Renal cortical epithelial cell (primary cell): ENCODE measurements at places on chromosomes 7 and 10.

DNA sequence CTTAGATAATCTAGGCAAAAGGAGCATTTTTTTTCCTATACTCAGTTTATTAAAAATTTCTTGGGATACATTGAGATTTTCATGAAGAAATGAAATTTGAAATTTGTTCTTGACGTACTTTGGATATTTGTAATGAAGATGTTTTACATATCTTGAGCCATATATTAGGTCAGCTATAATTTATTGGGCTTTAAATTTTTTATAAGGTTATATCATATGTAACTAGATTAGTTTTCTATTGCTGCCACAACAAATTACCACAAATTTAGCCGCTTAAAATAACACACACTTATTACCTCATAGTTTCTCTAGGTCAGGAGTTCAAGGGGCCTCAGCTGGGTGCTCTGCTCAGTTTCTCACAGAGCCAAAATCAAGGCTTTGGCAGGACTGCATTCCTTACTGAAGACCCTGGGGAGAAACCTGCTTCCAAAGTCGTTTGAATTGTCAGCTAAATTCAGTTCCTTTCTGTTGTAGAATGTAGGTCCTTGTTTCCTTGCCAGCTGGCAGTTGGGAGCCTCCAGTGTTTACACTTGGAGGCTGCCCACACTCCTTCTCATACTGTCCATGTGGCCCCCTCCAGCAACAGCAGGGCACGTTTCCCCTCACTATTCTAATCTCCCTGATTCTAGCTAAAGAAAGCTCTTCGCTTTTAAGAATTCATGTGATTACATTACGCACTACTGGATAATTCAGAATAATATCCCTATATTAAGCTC, 42.6 kb upstream of the DNAH11 start:
- DNase-seq: no peak

- no peak for DNase-seq
Observed at GRCh38 chr10:133067149-133068105, 20.3 kb upstream of the ADGRA1 start.

GRCh38 chr10:132320654-132321469, 11.1 kb upstream of the LRRC27 start:
- no peak for DNase-seq

- DNase-seq: no peak
Observed at GRCh38 chr10:43576062-43576461, 1.6 kb upstream of the ZNF239 start.

DNA sequence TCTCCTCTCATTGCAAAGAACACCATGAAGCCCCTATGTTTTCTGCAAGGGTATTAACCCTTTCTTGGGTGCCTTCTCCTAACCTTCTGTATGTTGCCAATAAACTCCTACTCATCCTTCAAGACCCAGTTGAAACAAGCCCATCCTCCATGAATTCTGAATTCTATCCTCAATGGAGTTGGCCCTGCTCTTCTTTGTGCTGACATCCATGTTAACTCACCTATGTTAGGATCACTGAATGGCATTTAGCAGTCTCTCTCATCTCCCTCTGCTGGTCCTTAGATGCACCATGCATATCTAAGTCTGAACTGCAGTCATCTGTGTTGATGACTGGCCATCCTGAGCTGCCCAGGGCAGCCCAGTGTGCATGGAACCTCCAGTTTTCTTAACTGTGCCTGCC, 129.8 kb downstream of the BUB3 start:
- DNase-seq: no peak

GRCh38 chr7:113374955-113375354, 256.6 kb upstream of the SMIM30 start:
- no peak for DNase-seq

DNA sequence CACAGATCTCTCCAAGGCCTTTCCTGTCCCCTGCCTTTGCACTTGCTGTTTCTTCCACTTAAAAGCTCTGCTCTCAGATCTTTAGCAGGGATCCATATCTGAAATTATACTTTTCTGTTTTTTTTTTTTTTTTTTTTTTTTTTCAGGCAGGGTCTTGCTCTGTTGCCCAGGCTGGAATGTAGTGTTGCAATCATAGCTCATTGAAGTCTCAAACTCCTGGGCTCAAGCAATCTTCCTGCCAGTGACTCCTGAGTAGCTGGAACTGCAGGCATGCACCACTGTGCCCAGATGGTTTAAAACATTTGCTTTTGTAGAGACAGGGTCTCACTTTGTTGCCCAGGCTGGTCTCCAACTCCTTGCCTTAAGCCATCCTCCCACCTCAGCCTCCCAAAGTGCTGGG, 5.0 kb upstream of the TSPAN15 start:
- peak; percentile 80 for DNase-seq

DNA sequence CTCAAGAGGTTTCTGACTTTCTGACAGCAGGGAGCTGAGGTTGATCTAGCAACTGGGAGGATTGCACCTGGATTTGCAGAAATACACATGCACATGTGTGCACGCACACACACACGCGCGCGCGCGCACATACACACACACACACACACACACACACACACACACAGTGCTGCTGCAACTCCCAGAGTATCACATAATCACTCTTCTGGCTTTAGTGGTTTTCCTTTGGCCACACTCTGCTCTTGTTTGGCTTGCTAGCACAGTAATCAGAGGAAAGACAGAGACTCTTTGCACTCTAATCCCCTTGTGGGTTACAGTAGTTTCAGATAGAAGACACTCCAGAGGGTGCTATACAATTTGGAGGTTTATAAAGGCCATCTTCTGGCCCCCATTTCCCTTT, 705.0 kb downstream of the AUTS2 start:
- no peak for DNase-seq

GRCh38 chr10:130634816-130635215, 498.6 kb downstream of the GLRX3 start:
- DNase-seq: no peak

DNA sequence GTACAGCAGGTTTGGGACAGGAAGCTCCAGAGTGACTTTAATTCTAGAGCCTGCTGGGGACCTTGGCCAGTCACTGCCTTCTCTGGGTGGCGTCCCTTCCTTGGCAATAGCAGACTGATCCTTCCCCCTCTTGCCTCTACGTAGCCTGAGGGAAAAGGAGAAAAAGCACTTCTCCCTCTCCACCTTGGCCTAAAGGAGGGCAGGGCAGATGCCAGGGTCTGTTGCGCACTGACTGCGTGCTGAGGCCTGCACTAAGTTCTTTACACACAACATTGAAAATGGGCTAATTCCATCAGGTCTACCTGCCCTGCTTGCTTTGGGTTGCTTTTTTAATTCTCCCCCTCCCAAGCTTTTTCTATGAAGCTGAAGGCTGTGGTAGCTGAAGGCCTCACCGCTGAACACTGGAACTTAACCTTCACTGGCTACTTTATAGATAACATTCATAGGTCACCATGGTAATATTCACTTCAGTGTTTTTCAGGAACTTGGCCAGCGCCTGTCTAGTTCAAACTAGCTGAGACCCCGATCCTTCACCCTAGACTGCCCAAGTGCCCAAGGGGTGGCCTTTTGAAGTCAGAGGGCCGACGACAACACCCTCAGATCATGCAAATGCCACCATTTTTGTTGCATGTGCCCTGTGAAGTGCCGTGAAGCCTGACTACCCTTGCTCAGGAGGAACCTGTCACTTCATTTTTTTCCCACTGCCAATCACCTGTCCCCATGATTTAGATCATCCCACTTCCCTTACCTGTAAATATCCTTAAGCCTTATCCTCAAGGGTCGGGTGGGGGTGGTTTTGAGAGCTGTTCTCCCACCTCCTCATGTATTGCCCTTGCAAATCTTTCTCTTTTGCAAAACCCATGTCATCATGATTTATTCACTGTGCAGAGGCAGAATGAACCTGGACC, 28.7 kb downstream of the PRF1 start:
- no peak for DNase-seq

GRCh38 chr7:108711611-108712010, 141.9 kb downstream of the DNAJB9 start:
- no peak for DNase-seq

GRCh38 chr10:34723750-34724149, 91.3 kb downstream of the PARD3 start:
- DNase-seq: peak; percentile 77

DNA sequence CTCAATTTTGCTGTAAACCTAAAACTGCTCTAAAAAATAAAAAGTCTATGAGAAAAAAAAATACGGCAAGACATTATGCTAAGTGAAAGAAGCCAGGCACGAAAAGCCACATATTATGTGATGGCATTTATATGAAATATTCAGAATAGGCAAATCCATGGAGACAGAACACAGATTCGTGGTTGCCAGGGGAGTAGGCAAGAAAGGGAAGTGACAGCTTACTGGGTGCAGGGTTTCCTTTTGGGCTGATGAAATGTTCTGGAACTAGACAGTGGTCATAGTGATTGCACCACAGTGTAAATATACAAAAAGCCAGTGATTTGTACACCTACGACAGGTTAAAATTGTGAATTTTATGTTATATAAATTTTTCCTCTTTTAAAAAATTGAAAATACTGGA, 41.3 kb upstream of the GLI3 start:
- no peak for DNase-seq

DNA sequence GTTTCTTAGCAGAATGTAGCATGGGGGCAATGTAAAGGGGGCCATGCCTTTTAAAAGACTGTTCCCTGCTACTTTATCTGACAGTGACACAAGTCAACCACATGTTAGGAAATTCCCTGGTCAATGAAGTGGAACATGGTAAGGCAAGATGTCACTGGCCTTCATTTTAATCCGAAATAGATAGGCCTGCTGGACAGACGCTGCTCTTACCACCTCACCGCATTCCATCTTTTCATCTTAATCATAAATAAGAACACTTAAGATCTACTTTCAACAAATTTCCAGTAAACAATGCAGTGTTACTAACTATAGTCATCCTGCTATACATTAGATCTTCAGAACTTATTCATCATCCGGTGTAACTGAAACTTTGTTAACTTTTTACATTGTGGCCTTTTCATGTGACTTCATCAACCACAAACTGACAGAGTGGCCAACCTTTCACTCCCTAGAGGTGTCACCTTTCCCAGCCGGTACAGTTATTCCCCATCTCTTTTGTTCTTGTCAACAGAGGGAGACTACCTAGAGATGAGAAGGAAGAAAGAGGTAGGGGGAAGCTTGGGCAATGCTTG, 15.6 kb downstream of the ASB4 start:
- peak; percentile 43 for DNase-seq

GRCh38 chr10:103111918-103112877, 80.9 kb downstream of the NT5C2 start:
- no peak for DNase-seq

DNA sequence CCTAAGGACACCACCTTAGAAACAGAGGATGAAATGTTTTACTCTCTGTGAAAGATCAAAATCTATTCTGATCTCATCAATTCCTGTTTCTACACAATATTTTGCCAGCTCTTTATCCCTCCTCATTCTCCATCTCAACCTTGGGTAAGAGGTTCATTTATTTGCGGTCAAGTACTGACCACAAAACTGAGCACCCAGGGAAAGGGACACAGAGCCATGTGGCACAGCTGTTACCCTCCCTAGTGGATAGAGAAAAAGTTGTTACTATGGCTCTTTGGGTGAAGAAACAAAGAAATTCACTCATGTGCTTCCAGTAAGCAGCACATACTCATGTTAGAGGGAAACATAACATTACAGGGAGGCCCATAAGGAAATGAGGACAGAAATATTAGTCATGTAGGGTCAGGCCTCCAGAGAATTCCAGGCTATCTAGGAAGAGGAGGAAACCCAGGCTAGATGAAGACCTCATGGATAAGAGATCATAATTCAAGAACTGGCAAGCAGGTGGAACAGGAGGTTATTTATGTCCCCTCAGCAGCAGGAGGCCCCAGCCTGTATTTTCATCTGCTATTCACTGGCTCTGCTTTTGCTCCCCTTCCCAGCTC, 114.5 kb downstream of the ATE1 start:
- peak; percentile 53 for DNase-seq

DNA sequence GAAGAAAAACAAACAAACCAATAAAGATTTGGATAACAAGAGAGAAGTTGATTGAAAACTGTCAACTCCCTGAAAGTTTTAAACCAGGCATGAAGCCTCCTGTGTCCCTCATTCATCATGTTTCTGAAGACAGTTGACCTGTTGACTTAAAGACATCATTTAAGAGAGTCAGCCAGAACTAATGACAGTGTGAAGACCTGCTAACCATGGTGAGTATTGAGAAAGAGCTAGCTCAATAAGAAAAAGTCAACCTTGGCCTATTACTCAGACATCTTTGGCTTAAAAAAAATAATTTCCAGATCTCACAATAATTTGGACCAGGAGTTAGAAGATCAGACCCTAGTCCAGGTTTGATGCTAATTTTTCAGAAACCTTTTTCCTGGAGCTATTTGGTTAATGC, 45.3 kb upstream of the ANKRD1 start:
- DNase-seq: peak; percentile 58
